ENCODE measurements at places on chromosomes 13 and 19. TPM values are rescaled to one million over a fixed set of nuclear protein-coding genes. Genes with fewer than 3 reads are reported as not detected.

ICAM1 gene
- polyA plus RNA-seq, result 6.0 TPM

PEAK3 gene
- polyA plus RNA-seq, result 0.88 TPM

TGDS gene
- polyA plus RNA-seq, result 8.8 TPM

ZNF888 gene
- 1.5 TPM for polyA plus RNA-seq

ZNF582 gene
- polyA plus RNA-seq, result 6.3 TPM

DNA sequence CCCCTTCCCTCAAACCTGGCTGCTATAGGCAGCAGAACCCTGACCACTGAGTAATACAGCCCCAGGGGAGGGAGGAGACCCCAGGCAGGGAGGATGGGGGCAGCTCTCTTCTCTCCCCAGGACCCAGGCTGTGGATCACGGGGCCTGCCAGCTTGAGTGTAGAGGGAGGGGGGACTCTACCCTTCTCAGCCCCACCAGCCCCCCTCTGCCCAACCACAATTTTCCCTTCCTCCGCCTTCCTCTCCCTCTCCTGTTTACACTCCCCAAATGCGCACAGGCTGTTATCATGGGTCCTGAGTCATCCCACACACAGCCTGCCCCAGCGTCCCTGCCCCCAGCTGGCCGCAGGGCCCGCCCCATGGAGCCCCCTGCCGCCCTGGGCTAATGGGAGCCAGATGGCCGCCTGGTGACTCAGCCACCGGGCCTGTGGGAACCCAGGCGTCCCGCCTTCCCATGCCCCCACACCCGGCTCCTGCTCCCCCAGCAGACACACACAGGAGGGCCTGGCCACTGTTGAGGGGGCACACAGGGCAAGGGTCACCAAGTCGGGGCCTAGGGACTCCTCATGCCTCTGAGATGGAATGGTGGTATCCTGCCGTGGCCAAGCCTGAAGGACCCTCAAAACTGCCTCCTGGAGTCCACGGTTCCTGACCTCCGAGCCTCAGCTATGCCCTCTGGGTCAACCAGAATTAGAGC lies 13.6 kb downstream of the CCDC97 start:
- H3K36me3 ChIP-seq, result peaks cover 7% of the 10 kb centered on the region
- peak; percentile 89 for DNase-seq
- H3K27me3 ChIP-seq, result no peaks in the 10 kb centered on the region
- no peak overlapping the region for H3K4me3 ChIP-seq

DNA sequence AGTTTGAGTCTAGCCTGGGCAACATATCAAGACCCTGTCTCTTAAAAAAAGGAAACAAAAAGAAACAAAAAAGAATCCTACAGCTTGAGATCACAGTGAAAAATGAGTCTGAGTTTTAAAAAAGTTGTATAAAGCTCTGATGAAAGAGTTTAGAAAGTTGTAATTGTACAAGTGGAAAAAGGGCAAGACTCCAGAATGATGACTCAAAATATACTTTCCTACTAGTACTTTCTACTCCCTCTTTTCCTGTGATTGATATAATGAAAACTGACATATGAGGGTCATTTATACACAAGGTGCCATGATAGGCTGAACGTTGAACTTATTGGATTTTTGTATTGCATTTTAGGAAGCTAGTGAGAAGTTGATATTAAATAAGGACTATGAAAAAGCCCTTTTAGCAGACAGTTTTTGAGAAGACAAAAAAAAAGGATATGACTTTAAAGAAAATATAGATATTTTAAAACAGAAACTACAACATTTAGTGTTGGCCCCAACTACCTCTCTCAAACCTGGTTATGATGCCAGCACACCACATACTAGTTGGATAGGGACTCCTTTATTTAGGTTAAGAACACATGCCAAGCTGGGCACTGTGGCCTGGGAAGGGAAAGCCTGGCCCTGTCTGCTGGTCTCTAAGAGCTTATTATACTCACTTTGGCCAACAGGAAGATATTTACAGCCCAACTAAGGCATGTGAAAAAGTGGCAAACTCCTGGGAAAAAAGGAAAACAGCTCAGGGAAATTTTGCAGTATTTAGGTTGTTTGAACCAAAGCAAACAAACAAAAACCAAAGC lies 116.6 kb downstream of the KL start:
- no peak for DNase-seq
- H3K27me3 ChIP-seq, result no peaks in the 10 kb centered on the region
- peak overlapping the region; percentile 77 for H3K27ac ChIP-seq

- no peak overlapping the region for H3K27ac ChIP-seq
- H3K27me3 ChIP-seq, result no peaks in the 10 kb centered on the region
- no peaks in the 10 kb centered on the region for H3K36me3 ChIP-seq
- no peaks in the 10 kb centered on the region for H3K4me1 ChIP-seq
- no peak for DNase-seq
Measured at GRCh38 chr19:7868326-7868670, 5.9 kb downstream of the PRR36 start.

- no peak overlapping the region for H3K4me3 ChIP-seq
- H3K27me3 ChIP-seq, result no peaks in the 10 kb centered on the region
- no peaks in the 10 kb centered on the region for H3K4me1 ChIP-seq
- no peak overlapping the region for H3K27ac ChIP-seq
- no peaks in the 10 kb centered on the region for H3K36me3 ChIP-seq
- DNase-seq, result no peak
Measured at GRCh38 chr19:29260477-29261317, 47.7 kb upstream of the UQCRFS1 start.
